ENCODE measurements at places on chromosomes 3 and 15.

DNA sequence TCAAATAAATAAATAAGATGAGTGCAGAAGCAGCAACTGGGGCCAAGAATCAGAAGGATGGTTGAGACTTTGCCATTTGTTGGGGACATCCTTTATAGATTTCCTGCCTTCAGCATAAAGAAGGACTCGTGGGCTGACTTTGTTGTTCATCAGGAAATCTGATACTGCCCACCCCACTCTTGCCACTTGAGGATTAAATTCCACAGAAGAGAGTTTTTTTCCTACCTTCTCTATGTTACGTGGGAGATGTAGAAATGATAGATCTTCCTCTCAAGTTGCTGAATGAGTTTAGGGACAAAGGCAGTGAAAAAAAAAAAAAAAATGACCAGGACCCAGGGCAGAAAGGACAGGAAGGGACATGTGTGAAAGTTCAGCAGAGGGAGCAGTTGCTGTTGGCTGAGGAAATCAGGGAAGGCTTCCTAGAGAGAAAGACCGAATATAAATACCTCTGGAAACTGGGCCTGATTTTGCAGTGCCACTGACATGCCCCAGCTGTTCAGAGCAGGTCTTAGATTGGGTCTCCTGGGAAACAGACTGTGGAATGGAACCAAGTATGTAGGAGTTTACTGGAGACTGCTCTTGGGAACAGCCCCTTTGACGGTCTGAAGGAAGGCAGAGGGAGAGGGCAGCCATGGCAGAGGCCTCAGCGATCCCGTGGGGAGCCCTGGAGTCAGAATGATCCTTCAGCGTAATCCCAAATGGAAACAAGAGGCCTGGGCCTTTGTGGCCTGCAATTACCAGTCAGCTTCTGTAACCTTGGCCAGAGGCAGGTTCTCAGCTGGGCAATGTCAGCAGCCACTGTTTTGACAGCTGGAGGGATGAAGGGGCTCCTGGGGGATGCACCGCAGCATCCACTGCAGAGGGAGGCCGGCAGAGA is 50.9 kb downstream of the C3orf20 start:
- DNase-seq: no peak

- DNase-seq: no peak
These were observed 27.6 kb upstream of the ATP8B4 start for GRCh38 chr15:50146632-50147031.

- DNase-seq: no peak
These were observed 16.4 kb downstream of the CHST13 start for GRCh38 chr3:126540342-126540849.

GRCh38 chr3:32146746-32147211 is 40.4 kb downstream of the GPD1L start:
- DNase-seq: no peak

- DNase-seq: peak; percentile 28
These were observed 2.2 kb downstream of the MAPK6 start for GRCh38 chr15:52021128-52021671.

- DNase-seq: peak; percentile 43
These were observed 124.5 kb downstream of the TLE3 start for GRCh38 chr15:69973102-69973714.

DNA sequence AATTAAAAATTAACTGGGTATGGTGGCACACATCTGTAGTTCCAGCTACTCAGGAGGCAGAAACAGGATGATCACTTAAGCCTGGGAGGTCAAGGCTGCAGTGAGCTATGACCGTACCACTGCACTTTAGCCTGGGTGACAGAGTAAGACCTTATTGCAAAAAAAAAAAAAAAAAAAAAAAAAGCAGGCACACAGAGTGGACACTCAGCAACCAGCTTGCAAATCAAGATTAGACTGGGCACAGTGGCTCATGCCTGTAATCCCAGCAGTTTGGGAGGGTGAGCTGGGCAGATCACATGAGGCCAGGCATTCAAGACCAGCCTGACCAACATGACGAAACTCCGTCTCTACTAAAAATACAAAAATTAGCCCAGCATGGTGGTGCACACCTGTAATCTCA is 5.4 kb downstream of the CLN6 start:
- no peak for DNase-seq

DNA sequence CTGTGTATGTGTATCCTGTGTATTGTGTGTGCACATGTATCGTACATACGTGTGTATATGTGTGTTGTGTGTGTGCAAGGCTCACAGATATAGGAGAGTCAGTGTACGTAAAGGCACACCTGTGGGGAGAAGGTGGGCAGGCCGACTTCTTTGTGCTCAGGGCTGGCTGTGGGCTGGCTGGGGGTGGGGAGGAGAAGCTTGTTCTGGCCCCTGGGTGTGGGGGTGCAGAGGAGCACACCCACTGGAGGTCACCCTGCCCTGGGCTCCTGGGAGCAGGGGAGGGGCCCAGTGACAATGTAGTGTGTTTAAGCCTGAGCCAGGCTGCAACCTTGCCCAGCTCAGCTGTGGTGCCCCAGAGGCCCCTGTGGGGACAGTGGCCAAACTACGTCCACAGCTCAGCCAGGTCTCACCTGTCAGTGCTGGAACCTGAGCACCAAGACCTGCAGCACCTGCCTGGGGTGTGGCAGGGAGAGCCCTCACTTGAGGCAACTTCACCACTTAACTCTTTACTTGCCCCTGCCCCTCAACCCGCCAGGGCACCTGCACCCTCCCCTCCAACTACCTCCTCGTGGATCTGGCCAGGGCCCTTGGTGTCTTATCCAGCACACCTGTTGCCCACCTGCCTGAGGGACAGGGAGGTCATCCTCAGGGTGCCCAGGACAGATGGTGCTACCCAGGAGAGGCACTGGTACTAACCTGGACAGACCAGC is 2.6 kb upstream of the HHATL start:
- DNase-seq: no peak

- no peak for DNase-seq
These were observed 224.4 kb upstream of the ICE2 start for GRCh38 chr15:60703207-60703933.

GRCh38 chr15:38190501-38190900 is 62.1 kb upstream of the SPRED1 start:
- DNase-seq: no peak

GRCh38 chr3:165192610-165193192 is 3.5 kb downstream of the SLITRK3 start:
- DNase-seq: peak; percentile 12

DNA sequence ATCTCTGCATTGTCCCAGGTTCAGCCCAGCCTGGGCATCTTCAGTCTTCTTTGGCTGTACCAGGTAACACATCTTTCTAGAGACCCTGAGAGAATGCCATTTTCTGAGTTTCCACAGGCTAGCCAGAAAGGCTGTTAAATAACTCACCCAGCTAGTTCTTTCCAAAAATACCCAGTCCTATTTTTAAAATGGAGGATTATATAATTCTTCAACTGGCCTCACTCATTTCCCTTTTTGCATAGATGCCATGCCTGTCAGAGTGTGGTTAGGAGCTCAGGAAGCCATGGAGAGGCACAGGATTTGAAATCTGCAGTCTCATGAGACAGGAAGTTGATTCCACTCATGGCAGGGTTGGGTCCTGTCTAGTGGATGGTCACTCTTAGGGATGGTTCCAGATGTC is 39.8 kb downstream of the CEMIP start:
- no peak for DNase-seq

- DNase-seq: no peak
These were observed 263.9 kb downstream of the FAM43A start for GRCh38 chr3:194949592-194949991.

DNA sequence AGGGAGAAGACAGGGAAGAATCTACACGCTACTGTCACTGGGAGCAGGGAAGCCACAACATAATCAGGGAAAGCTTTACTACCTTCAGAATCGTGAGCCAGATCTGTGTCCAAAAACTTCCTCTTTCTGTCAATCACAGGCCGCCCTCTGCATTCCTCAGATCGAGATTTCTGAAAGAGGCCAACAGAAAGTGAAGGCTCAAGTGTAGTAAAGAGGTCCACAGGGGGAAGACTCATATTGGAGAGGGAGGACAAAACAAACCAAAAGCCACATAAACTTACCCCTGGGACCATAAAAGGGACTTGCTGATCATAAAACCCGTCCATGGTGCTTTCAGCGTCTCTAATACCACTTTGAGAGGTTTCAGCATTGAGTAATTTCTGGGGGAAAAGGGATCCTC is 3.3 kb downstream of the ETV5 start:
- peak; percentile 8 for DNase-seq

DNA sequence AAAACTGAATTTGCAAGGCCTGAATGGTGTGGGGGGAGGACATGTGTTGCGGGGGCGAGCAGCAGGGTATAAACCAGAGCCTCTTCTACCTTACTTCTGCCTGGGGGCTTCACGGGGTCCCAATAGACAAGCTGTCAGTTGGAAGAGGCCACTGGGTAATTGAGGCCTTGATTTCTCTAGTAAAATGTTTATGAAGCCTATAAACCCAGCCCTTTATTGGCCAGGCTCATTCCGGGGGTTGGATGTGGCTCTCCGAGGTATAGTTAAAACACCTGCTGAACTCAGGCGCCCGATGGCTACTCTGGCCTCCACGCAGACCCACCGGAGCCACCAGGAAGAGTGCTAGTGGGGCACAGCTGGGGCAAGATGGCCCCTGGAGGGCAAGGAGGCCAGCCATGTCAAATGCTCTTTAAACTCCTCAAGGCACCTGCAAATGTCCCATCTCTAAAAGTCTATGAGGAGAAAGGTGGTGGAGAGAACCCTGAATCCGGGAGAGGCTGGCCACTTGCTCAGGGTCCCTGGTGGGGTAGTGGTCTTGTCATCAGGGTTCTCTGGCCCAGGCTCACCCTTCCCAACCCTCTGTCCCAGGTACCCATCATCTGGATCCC is 34.3 kb downstream of the IGDCC3 start:
- no peak for DNase-seq

DNA sequence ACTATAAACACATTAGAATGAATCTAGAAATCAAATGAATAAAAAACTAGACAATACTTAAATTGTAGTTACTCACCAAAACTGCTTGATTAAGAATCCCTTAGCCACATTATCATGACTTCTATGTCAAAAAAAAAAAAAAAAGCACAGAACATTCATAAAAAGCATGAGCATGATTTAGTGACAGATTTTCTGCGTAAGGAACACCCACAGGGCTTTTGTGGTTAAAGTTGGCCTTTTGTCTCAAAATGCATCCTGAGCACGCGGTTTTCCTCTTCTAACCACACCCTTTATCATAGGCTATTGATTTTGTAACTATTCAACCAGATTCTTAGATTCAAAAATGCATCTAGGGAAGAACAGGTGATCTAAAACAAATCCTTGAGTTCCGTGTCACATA is 334.0 kb upstream of the NR2F2 start:
- DNase-seq: no peak

GRCh38 chr15:39581242-39581792 is 438 bp downstream of the THBS1 start:
- DNase-seq: no peak

DNA sequence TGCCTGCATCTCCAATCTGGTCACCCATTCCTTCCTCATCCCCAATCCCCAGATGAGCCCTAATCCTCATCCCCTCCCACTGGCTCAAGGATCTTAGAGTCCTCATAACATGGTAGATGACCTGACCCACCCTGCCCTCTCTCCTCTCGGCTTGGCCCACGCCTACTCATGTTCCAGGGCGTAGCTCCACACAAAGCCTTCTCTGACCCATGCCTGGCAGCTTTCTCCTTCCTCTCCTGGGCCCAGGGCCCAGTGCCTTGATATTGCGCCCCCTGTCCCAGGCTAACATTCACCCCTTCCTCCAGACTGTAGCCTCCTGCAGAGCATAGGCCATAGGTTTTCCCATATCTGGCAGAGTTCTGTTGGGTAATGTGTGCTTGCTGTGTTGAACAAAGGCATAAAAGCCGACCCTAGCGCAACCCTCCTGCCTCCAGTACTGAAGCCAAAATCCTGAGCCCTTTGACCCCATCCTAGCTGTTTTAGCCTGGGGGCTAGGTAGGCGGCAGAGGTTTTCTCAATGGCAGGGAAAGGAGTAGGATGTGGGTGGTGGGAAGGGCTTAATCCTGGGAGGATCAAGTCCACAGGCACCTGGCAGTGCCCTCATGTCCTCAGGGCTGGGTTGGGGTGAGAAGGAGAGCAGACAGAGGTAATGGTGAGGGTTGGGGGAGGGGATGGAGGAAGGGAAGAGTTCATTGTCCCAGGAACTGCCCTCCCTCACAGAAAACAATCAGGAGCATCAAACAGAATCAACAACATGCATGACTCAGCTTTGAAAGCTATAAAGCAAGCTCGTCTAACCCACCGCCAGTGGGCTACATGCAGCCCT is 35.5 kb downstream of the MESD start:
- no peak for DNase-seq

- no peak for DNase-seq
These were observed 156.3 kb downstream of the MEX3B start for GRCh38 chr15:81889485-81889881.

- DNase-seq: no peak
These were observed 35.6 kb downstream of the PDCD6IP start for GRCh38 chr3:33834096-33834453.

GRCh38 chr3:32243519-32243918 is 5.0 kb downstream of the CMTM8 start:
- DNase-seq: no peak

GRCh38 chr15:68725736-68726135 is 95.0 kb downstream of the ANP32A start:
- no peak for DNase-seq

DNA sequence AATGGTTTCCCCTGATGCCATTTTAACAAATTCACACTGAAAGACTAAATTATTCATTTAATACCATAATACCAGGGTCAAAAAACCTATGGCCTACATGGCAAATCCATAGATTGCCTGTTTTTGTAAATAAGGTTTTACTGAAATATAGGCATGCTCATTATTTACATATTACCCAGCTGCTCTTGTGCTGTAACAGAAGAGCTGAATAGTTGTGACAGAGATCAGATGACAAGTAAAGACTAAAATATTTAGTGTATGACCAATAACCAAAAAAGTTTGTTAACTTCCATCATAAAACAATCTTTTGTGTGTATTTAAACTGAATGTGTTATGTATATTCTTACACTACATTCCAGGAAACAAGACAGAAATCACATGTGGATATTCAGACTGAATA is 60.2 kb downstream of the DENND4A start:
- DNase-seq: no peak

- DNase-seq: peak; percentile 16
These were observed 785 bp upstream of the MYRIP start for GRCh38 chr3:39808467-39809180.

GRCh38 chr3:148642616-148643015 is 55.1 kb upstream of the AGTR1 start:
- DNase-seq: no peak

- no peak for DNase-seq
These were observed 176.7 kb upstream of the CADPS start for GRCh38 chr3:63051920-63052319.

DNA sequence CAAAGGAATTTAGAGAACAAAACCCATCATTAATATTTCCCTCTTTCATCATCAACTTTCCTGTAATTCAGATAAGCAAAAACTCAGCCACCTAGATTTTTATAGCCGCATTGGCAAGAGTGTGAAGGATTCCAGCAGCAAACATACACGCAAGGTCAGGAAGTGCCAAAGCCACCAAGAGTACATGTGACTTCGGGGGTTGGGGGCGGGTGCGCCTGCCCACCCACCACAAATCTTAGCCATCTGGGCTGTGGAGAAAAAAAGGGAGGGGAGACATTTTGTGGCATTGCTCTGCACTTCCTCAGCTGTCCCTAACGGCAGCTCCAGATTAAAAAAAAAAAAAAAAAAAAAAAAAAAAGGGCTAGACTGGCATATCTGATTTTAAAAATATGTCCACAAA is 148.4 kb downstream of the TNIK start:
- DNase-seq: no peak
